ENCODE measurements at places on chromosomes 2 and 18.

GRCh38 chr2:54387059-54387991 lies 68.8 kb upstream of the SPTBN1 start:
- no peak for DNase-seq

DNA sequence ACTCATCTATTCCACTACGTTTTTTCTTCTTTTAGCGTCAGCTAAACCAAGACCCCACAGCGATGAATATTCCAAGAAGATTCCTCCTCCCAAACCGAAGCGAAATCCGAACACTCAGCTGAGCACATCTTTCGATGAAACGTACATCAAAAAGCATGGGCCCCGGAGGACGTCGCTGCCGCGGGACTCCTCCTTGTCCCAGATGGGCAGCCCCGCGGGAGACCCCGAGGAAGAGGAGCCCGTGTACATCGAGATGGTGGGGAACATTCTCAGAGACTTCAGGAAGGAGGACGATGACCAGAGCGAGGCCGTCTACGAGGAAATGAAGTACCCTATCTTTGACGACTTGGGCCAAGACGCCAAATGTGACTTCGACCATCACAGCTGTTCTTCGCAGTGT lies 182.4 kb downstream of the NYAP2 start:
- peak; percentile 37 for DNase-seq

- DNase-seq = no peak
Measured at GRCh38 chr2:114548151-114548550, 105.7 kb downstream of the DPP10 start.

GRCh38 chr2:42977270-42978174 lies 185.1 kb upstream of the HAAO start:
- no peak for DNase-seq

GRCh38 chr2:70854411-70854810 lies 18.8 kb upstream of the CD207 start:
- DNase-seq = peak; percentile 86

DNA sequence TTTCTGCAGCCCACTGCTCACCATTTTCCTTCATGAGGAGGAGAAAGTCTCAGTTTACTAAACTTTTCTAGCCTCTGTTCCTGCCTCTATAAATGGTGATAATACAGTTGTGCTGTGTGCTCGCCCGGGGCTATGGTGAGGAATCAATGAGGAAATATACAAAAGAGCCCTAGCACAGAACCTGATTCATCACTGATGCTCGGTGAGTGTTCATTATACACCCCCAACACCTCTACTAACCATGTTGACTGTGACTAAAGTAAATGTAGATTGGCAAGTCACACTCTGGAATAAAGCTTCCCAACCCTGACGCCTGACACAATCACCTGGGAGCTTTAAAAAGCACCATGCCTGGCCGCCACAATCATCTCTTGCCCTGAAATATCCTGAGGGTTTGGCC lies 118.8 kb upstream of the CYP1B1 start:
- DNase-seq = no peak

GRCh38 chr2:20052861-20053281 lies 1.4 kb upstream of the LAPTM4A start:
- DNase-seq = no peak

DNA sequence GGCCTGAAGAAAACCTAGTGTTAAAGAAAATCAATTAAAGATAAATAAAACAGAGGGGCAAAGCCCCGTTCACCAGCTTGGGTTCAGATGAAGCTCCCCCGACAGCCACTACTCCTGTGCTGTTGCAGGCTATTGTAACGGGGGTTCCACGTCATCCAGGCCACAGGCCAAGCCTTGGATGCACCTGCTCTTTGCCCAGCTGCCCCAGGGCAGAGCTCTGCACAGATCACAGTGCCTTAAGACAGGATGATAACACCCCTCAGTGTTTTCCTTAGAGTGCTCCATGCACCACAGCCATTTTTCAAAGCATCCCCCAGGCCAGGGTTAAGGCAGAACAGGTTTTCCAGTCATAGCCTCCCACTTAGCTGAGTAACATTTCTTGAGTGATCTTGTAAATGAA lies 32.0 kb downstream of the FASTKD2 start:
- no peak for DNase-seq

- DNase-seq = no peak
Measured at GRCh38 chr18:55289048-55289447, 298.9 kb downstream of the TCF4 start.

- no peak for DNase-seq
Measured at GRCh38 chr2:102780467-102780866, 18.6 kb downstream of the TMEM182 start.

GRCh38 chr2:48482313-48482712 lies 47.6 kb upstream of the STON1 start:
- DNase-seq = no peak

DNA sequence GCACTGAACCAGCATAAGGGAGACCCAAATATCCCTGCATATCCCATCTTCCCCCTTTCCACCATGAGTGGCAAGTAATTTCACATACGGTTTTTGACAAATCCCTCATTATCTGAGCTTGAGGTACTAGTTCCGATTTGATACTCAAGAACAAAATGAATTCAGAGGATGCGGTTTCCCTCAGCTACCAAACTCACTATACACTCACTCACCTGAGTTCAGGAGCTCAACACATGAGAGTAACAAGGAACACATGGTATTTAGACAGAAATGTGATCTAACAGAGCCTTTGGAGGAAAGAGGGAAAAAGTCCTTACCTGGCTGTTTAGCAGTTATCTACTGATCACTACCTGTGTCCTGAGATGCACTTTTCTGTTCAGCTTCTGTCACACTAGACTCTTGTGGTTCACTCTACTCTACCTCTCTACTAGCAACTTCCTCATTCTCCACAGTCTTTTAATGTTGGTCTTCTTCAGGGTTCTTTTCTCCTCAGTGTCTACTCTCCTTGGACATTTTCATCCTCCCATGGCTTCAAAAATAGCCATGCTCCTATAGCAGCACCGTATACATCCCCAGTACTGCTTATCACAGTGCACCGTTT lies 25.1 kb downstream of the ASXL2 start:
- DNase-seq = no peak
